ENCODE measurements at places on chromosomes 1 and 21.

- DNase-seq = no peak
Measured at GRCh38 chr21:25691976-25692375, 42.7 kb downstream of the ATP5PF start.

GRCh38 chr1:101435831-101436511, 199.2 kb downstream of the S1PR1 start:
- DNase-seq = no peak

DNA sequence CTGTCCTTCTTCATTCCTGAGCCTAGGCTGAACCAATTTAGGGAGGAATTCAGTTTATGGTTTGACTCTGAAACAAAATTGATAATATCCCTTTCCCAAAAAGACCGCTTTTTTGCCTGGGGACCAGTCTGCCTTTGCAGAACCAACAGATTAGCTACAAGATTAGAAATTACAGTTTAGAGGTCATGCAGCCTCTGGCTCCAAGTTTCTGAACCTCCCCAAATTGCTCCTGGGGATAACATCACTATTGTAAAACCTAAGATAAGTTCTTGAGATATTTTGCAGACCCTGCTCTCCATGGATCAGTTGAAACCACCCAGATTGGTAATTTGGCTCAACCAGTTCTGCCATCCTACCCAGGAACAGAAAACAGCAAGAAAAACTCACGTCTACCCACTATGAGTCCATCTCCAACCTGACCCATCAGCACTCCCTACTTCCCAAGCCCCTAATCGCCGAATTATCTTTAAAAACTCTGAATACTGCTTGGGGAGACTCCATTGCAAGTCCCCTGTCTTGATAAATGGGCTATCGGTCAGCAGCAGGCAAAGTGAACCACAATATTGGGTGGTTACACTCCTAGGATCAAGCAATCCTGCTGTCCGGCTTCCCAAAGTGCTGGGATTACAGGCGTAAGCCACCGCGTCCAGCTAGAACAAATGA, 605 bp upstream of the RABGGTB start:
- DNase-seq = no peak

DNA sequence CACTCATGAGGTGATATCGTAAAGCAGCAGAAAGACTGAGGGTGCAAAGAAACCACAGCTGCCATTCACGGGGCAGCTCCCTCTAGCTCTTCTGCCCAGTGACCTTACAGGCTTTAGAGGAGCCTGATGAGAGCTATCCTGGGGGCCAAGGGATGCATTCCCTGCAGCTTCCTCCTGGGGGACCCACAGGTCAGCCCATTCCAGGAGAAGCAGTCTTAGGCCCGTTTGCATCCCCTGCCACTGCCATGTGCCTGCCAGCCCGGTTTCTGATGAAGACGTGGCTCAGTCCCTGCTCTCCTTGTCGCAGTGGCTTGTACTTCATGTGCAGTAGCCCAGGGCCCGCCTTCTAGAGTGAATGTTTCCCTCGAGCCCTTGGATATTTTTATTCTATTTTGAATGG, 22.8 kb downstream of the ATP5PO start:
- peak; percentile 4 for DNase-seq

DNA sequence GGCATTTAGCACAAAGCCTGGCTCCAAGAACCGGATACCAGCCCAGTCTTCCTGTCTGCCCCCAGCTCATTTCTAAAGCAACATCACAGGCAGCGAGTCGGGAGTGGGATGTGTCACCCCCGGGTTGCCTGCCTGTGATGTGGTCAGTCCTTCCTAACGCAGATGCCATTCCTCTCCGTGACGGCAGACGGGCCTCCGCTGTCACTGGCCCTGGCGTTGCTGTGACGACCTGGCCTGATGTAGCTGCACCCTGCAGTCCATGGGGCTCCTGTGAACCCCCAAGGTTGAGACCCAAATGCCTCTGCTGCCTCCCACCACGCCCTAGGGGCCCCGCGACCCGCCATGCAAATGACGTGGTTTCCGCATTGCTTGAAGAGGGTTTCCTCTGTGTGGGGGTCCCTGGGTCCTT, 12.3 kb downstream of the TNFRSF1B start:
- peak; percentile 63 for DNase-seq

DNA sequence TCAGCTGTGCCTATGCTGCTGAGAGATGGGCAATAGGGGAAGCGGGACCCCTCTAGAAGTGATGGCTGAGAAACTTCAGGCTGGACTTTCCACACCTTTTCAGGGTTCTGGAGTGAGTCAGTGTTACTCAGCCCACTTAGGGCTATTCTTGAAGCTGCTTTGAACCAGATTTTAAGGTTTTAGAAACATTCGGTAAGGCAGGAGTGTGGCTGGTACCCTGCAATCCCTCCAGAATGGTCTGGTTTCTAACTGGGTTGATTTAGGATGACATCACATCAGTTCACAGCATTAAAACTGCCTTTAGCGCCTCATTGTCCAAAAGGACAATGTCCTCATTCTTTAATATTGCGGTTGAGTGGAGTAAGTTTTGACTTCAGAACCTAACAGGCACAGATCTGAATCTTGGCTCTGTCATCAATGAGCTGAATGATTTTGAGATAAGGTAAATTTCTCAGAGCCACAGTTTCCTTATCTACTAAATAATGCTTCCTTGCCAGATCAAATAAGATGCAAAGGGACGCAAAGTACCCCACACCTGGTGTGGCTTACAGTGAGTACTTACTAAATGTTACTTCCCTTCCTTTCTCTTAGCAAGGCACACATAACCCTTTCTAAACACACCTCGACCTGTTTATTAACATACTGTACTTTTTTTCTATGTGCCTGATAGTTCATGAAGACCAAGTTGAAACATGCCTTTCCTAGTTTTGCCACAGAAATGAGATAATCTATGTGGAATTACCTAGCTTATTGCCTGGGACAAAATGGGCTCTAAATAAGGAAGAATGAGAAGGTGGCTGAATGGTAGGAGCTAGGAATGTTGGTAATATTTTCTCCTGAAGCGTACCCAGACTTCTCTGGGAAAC, 209.8 kb downstream of the ROR1 start:
- no peak for DNase-seq

DNA sequence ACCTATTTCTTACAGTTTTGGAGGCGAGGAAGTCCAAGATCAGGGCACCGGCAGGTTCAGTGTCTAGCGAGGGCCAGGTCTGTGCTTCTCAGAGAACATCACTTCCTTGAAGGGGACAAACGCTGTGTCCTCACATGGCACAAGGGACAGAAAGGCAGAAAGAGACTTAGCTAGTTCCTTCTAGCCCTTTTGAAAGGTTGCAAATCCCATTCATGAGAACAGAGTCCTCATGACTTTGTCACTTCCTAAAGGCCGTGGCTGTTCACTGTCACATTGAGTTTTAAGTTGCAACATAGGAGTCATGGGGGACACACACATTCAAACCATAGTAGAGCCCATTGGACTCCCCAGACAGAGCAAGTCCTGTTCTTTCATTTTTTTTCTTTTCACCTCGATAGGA, 27.4 kb downstream of the PER3 start:
- no peak for DNase-seq

- DNase-seq = peak; percentile 65
Measured at GRCh38 chr21:32096411-32096810, 182.4 kb downstream of the MIS18A start.
